Keratinocyte (primary cell): ENCODE measurements at places on chromosomes 5 and 9.

DNA sequence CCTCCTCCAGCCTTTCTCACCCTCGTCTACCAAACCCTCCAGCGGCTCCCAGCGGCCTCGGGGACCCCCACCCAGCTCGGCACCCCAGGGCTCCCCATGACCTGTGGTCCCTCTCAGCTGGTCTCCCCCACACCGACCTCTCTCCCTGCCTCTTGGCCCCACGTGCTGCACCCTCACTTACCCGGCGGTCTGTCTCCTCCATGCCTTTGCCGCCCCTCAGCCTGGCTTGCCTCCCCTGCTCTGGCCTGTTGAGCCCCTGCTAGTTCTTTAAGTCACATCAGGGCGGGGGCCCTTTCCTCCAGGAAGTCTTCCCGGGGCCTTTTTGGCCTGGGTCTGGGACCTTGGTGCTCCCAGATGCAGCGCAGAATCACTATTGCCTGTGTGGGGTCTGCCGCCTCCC, 81.5 kb downstream of the LMX1B start:
- DNase-seq = no peak

- no peak for DNase-seq
Observed at GRCh38 chr9:33453286-33453860, 6.0 kb upstream of the AQP3 start.

DNA sequence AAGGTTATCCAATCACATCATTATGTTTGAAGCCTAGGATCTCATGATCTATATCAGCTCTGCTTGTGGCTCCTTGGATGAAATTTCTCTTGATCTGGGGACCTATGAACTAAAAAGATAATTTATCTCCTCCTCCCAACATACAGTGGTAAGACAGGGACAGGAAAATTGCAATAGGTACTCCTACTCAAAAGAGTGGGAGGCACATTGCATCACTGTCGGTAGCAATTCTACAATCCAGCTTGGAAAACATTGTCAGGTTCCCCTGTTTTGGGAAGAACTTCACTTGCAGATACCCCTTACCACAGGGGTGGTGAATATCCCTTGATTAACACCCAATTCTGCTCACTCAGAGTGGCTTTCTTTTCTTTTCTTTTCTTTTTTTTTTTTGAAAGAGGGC, 107.7 kb downstream of the HSPA4 start:
- no peak for DNase-seq

- DNase-seq = no peak
Observed at GRCh38 chr9:35566417-35566816, 38.6 kb upstream of the TESK1 start.

- DNase-seq = no peak
Observed at GRCh38 chr9:121363622-121363961, 6.5 kb downstream of the STOM start.
